ENCODE measurements at places on chromosomes 5 and 9. TPM values are rescaled to one million over a fixed set of nuclear protein-coding genes. Genes with fewer than 3 reads are reported as not detected.
A peak's percentile ranks its signal among the peaks of the same experiment; 100 is the strongest.

The C6 gene
- total RNA-seq, result not detected

The SCGB3A1 gene
- not detected for total RNA-seq

The SPINK4 gene
- total RNA-seq, result not detected

The KLF9 gene
- total RNA-seq, result 8.8 TPM

The PIP5KL1 gene
- 2.6 TPM for total RNA-seq

DNA sequence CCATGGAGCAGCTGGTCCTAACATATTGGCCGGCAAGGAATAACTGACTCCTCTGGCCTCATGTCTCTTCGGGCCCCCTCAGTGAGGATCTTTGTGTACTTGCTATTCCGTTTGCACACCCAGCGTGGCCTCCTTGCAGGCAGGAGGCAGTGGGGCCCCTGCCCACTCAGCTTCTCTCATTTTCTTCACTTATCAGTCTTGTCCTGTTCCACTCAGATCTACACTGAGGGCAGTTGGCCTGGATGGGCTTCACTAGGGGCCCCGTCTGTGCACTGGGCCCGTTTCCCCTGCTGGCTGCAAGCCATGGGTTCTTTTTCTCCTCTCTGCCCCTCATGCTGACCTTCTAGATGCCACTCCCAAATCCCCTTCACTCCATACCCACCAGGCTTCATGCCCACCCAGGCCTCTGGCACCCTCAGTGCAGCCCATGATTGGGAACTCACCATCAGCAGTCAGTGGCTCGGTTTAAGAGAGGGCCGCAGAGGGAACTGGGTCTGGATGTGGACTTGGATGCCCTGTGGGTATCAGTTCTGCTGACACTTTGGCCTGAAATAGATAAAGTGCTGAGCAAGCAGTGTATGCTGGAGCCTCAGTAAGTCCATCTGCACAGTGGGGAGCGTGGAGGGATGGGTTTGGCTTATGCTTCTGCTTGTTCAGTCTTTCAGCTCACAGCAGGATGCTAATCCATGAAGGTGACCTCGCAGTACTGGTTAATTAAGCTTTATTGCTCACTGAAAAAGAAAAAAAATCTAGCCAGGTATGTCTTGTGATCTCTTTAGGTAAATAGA, 57.9 kb downstream of the ERBIN start:
- DNase-seq, result no peak

DNA sequence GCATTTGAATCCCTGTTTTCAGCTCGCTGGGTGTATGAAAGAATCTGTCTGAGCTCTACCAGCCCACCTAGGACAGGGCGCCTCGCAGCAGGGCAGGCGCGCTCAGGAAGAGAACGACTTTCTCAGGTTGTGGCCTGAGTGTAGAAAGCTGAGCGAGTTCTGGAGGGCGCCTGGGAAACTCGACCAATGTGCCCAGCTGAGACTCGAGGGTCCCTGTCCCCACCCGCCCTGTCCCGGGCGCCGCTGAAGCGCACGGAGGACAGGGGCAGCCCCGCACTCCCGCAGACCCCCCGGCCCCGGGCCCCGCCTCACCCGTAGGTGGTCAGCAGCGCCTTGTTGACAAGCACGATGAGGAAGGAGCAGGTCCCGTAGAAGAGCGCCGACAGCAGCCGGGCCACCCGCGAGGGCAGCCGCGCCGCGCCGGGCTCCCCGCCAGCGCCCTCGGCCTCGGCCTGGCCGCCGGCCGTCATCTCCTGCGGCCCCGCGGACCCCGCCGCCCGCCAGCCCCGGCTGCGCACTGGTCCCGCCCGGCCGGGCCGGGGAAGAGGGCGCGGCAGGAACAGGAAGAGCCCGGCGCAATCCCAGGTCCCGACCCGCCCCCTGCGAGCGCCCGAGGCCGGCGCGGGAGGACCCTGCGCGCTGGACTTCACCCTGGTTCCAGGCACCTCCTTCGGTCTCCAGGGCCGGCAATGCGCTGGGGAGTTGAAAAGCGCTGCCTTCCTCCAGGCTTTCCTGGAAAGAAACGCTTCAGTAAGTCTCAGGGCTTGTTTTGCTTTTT, at the start of gene SLC35D2:
SLC35D2 (minus strand) TSS at position 547 of the 778 bp plus-strand sequence; CDS start at position 470, 77 bp downstream.
- DNase-seq, result no peak

- DNase-seq, result peak; percentile 28
Measured at GRCh38 chr9:93950619-93951601, 4.2 kb downstream of the BARX1 start.

- no peak for DNase-seq
Measured at GRCh38 chr9:38733503-38733902, 13.6 kb upstream of the FAM240B start.

- no peak for DNase-seq
Measured at GRCh38 chr5:154324033-154324432, 121.8 kb upstream of the SAP30L start.

DNA sequence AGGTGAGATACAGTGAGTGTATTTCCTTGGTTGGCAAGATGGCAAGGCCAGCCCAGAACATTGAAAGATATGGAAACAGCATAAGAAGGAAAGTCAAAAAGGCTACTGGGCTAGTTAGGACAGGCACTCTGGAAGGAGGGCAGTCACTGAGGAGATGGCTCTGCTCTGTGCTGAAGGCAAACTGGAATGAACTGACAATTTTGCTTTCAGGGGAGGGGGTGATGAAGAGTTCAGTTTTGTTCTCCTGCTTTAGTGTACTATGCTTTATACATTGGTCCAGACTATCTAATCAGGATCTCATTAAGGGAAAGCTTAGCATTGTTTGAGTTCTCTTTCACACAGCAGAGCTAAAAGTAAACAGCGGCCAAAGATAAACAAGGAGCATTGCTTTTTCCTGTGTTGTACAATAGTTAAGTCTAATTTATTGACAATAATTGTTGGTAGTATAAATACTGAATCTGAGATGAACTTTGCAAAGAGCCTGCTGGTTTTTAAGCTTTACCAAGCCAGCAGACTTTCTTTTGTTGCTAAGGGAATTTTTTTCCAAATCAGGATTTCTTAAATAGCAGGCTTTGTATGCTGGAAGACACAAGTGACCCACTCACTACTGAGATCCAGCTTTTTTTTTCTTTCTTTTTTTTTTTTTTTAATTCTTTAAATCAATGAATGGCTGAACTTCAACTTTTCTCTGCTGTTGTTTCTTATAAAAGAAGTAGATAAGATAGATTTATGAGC, 355.5 kb downstream of the ARRDC3 start:
- no peak for DNase-seq

- no peak for DNase-seq
Measured at GRCh38 chr5:87769157-87769556, 356.4 kb upstream of the CCNH start.

DNA sequence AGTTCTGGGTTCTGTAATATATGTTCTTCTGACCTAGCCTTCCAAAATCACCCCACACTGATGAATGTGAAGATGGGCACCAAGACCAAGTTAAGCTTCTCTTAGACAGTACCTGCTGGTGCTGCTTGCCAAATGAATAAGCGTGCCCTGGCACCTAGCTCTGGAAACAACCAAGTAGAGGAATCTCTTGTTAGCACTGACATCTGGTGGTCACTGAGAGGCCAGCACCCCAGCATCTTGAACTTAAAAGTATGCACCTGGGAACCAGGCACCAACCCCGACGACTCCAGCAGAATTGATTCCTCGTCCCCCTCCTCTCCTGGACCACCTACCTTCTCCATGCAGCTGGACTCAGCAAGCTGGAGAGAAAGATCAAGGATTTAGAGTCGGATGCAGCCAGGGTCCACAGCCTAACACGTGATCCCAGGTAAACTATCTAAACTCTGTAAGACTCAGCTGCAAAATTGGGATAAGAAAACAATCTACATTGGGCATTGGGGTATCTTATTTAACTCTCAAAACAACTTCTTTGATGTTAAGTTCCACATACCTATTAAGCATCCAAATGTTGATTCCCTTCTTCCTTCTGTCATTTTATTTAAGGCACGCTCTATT, 89.8 kb downstream of the SLC1A3 start:
- peak; percentile 51 for DNase-seq

GRCh38 chr9:115115117-115115880, 2.7 kb downstream of the TNC start:
- no peak for DNase-seq

DNA sequence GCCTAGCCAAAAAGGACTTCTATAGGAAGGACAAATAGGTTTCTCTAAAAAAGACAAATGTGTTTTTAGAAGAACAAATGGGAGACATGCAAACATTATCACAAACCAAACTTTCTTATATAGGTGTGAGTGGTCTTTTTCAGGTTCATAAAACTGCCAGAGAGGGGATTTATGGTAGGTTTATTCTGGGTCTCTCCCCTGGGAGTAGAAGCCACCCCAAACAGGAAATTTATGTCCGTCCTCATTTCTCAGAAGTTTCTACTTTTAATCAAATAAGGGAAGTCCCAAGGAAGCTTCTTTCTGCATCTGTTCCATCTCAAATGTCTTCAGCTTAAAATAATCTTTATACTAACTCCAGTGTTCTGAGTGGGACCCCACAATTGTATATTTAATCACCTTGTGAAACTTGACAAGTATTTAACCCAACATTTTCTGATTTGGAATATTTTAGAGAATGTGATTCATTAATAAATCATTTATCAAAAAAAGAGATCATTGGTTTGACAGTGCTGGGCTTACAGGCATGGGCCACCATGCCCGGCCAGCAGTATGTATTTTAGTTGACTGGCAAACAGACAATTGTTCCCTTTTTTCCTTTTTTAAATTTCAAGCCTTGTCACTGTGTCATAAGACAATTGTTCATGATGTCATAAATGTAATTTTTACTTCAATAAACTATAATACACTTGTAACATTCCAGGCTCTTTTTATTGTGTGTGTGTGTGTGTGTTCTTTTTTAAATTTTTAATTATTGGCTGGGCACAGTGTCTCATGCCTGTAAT, 44.6 kb upstream of the GLDC start:
- no peak for DNase-seq

DNA sequence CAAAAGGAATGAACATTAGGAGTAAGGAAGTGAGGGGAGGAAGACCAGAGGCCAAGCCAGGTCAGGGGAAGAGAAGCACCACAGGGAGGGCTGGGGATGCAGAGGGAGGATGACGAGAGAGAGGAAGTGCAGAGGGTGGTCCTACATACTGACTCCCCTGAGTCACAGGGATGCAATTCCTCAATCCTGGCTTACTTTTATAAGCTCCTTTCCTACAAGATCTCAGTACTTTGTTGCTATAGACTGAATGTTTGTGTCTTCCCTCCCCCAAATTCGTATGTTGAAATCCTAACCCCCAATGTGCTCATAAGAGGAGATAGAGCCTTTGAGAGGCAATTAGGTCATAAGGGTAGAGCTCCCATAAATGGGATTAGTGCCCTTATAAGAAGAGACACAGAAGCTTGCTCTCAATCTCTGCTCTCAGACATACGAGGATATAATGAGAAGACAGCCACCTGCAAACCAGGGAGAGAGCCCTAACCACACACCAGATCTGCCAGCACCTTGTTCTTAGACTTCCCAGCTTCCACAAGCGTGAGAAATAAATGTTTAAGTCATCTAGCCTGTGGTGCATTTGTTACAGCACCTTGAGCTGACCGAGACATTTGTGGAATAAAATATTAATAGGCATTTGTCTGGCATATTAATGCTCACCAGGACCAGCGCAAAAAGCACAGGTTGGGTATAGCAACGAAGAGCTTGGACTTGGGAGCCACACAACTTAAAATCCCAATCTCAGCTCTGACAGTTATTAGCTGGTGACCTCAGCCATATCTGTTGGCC, 33.4 kb downstream of the GCNT4 start:
- DNase-seq, result no peak

GRCh38 chr5:135203593-135204036, 169.6 kb upstream of the PITX1 start:
- no peak for DNase-seq

- DNase-seq, result no peak
Measured at GRCh38 chr9:115032296-115032695, 85.7 kb downstream of the TNC start.

GRCh38 chr9:31597977-31598376, 786.5 kb upstream of the ACO1 start:
- no peak for DNase-seq

GRCh38 chr5:80569961-80570786, at the start of gene ANKRD34B:
Gene ANKRD34B, minus strand, starts transcription at chr5:80570280. Its CDS starts 10,261 bp downstream, at chr5:80560019.
- DNase-seq, result peak; percentile 63

GRCh38 chr5:74112372-74113195, 486.6 kb downstream of the ARHGEF28 start:
- DNase-seq, result no peak

- no peak for DNase-seq
Measured at GRCh38 chr9:12469084-12469483, 224.1 kb upstream of the TYRP1 start.

- DNase-seq, result no peak
Measured at GRCh38 chr5:118195211-118195610, 793.1 kb downstream of the DTWD2 start.

GRCh38 chr9:64773491-64773931, 511.5 kb downstream of the FOXD4L5 start:
- DNase-seq, result no peak

GRCh38 chr5:3304346-3304745, 291.3 kb upstream of the IRX1 start:
- no peak for DNase-seq
